ENCODE measurements at places on chromosomes 7 and 10.

GRCh38 chr7:89334797-89335196, 539.3 kb upstream of the TEX47 start:
- DNase-seq, result no peak

GRCh38 chr7:135098391-135098790, 49.5 kb upstream of the TMEM140 start:
- no peak for DNase-seq

- DNase-seq, result no peak
Observed at GRCh38 chr7:119283353-119283752, 989.6 kb upstream of the KCND2 start.

DNA sequence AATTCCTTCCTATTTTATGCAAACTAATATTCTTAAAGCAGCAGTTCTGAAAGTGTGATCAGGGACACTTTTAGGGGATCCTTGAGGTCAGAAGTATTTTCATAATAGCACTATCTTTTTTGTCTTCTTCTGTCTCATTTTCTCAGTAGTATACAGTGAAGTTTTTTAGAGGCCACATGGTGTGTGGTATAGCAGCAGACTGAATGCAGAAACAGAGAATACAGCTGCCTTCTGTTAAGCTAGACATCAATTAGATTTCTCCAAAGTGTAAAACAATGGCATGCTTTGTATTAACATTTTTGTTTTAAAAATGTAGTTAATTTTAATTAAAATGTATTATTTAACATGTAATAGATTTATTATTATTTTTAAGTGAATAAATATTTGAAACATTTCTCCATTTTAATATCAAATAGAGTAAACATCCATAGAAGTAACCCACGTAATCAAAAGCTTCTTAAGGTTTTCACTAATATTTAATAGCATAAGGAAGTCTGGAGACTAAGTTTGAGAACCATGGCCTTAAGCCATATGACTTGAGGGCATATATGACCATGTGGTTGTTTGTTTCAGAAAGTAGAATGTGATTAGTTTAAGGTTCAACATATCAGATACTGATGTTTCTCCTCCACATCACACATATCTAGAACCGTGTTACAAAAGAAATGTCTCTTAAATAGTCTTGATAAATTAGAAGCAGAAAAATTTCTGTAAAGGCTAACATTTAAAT, 94.0 kb downstream of the PRKG1 start:
- DNase-seq, result no peak

DNA sequence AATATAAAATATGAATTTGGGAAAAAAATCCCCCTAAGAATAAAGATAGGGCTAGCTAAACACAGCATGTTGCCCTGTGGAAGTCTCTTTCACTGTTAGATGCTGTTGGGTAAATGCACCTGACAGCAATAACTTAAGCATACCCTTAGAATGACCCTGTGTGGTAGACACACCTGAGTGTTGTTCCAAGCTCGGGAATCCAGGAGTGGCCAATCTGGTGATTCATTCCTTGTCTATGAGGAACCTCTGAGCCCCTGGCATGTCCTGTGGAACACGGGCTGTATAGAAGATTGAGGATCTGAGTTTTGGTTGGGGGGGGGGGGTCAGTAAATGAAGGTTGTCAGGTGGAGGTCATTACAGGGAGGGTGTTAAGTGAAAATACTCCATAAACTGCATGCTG, 730.0 kb upstream of the IGFBP3 start:
- no peak for DNase-seq

DNA sequence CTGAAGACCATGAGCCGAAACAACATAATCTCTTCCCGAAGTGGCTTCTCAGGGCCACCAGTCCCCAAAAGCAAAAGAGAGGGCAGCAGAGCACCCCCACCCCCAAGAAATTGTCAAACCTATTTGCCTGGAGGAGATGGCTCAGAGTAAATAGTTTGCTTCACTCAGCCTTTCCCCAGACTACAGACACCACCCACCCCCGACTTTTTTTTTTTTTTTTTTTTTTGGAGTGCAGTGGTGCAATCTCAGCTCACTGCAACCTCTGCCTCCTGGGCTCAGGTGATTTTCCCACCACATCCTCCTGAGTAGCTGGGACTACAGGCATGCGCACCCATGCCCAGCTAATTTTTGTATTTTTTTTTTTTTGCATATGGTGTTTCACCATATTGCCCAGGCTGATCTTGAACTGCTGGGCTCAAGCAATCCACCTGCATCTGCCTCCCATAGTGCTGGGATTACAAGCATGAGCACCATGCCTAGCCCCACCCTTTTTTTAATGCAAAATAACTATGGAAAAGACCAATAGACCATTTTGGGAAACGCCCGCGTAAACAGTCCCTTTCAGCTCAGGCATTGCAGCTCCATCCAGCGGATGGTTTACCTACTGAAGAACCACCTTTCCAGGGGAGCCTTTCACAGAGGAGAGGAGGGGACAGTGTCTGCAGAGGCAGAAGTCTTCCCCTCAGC, 9.7 kb downstream of the ZMIZ1 start:
- DNase-seq, result no peak

- DNase-seq, result no peak
Observed at GRCh38 chr7:128299109-128299607, 44.5 kb downstream of the RBM28 start.

DNA sequence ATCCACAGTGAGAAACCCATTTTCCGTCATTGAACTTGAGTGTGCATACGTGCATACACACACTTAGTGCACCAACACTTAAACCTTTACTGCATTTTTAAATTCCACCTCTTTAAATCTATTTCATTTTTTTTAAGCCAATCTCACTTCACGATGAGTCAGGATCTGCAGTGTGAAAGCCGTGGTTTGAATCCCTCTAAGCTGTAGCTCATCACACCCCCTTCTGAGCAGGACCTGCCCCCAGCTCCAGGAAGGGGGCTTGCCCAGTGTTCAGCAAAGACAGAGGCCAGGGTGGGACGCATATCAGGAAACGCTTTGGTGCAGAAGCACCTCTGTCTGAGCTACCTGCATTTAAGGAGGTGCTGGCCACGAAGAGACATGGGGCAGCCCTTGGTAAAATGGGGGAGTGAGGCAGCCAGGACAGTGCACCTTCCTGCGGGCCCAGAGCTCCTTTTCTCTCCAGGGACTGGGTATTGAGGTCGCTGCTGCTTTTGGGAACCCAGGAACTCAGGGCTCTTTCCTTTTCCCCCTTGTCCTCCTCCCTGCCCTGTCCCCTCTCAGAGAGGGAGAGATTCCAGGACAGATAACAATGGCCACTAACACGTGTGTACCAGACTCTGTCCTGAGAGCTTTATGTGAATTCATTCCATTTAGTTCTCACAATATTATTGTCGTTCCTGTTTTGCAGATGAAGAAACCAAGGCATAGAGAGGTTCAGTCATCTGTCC, 21.7 kb downstream of the ZNF316 start:
- DNase-seq, result no peak

- no peak for DNase-seq
Observed at GRCh38 chr10:122323941-122324675, 50.4 kb upstream of the PLEKHA1 start.

Measured in amygdala (tissue), 56 donors.